RPMI8226 (cell line): ENCODE measurements at places on chromosomes 5 and 9.
A peak's percentile ranks its signal among the peaks of the same experiment; 100 is the strongest.

DNA sequence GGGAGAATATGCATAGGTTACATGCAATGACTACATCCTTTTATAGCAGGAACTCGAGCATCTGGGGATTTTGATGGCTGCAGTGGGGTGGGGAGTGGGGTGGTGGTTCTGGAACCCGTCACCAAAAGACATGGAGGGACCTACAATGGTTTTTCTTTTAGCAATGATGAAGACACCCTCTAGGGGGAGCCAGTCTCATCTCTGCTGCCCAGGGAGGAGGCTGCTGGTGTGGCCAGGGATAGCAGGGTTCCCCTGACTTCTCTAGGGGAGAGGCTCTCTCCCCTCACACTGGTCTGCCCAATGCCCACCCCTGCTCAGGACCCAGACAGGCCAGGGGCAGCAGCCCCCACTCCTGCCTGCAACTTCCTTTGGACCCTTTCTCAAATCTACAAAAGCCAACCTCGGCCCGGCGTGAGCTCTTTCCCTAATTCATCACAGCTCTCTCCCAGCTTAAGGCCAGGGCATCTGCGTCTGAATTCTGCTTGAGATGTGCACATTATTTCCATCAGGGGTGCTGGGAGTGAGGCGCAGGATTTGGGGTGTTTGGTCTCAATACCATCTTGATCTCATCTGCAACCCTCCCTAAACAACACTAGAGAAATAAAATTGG is 73.6 kb upstream of the RETREG1 start:
- DNase-seq: peak; percentile 23

GRCh38 chr5:43244823-43245565 is 53.0 kb downstream of the NIM1K start:
- no peak for DNase-seq

GRCh38 chr5:14370386-14370785 is 211.2 kb upstream of the OTULINL start:
- no peak for DNase-seq

- no peak for DNase-seq
Observed at GRCh38 chr5:2482778-2483177, 268.7 kb downstream of the IRX2 start.

GRCh38 chr5:5141339-5141599 is 1.1 kb downstream of the ADAMTS16 start:
- no peak for DNase-seq

DNA sequence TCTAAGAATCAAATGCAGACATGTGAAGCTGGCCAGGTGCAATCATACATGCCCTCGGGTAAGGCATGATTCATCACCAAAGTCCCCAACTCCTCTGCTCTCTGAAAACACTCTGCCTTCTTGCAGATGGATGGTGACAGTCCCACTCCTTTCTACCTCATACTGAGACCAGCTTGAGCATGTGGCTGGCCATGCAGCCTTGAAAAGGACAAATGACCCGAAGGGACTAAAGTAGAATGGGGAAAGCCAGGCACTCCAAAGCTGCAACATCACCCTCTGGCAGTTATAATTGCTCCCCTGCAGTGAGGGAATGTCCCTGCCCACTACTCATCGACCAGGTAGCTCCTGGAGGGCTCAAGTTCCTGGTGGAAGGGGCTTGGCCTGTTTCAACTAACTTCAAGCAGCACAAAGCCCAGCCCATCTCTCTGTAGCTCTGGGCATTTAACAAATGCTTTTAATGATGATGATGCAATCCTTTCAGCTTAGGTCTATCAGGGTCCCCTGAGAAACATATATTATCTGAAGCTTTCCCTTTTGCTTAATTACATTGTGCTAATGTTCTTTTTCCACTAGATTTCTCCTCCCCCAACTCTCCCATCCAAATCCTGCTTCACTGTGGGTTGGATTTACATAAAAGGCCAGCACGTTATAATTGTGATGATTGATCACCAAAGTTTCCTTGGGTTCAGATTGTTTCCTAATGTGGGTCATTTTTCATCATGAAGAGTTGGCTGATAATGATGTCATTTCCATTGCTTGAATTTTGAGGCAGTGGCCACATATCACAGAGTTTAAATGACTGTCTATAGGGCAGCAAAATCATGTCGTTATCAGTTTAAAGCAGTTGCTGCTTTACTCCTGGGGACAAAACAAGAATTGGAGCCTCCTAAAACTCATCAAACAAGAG is 436.5 kb upstream of the SLC30A5 start:
- no peak for DNase-seq

DNA sequence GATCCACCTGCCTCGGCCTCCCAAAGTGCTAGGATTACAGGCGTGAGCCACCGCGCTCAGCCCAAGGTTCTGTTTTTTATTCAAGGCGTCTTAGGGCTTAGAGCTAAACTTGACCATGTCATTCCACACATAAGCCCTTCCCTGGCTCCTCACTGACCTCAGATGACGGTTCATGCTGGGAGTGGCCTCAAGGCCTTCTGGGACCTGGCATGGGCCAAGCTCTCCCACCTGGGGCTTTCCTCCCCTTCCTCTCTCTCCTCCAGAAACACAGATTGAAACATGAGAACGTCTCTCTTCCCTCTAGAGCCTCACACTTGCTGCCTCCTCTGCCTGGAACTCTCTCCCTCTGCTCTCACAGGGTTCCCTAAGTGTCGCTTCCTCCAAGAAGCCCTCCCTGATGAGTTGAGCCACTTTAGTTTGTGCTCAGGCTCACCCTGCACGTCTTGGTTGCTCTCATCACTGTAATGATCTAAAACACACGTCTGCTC is 155.6 kb upstream of the IER5L start:
- no peak for DNase-seq

DNA sequence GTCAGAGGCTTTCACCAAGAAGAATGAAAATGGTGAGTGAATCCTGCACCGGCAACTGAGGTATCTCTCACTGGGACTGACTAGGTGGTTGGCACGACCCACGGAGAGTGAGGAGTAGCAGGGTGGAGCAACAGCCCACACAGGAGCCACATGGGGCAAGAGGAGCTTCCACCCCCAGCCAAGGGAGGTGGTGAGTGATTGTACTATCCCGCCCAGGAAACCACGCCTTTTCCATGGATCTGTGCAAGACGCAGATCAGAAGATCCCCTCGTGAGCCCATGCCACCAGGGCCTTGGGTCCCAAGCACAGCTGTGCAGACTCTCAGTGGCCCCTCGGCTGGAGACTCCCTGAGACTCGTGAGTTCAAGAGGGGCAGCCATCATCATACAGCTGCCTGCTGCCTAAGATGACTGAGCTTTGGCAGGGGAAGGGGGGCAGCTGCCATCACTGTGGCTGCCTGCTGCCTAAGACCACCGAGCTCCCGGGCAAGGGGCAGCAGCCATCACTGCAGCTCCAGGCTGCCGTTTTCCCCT is 229.5 kb downstream of the AP3B1 start:
- DNase-seq: no peak

GRCh38 chr5:132540764-132541163 is 2.6 kb downstream of the IL5 start:
- no peak for DNase-seq

GRCh38 chr5:78574731-78575161 is 73.8 kb downstream of the LHFPL2 start:
- peak; percentile 92 for DNase-seq

DNA sequence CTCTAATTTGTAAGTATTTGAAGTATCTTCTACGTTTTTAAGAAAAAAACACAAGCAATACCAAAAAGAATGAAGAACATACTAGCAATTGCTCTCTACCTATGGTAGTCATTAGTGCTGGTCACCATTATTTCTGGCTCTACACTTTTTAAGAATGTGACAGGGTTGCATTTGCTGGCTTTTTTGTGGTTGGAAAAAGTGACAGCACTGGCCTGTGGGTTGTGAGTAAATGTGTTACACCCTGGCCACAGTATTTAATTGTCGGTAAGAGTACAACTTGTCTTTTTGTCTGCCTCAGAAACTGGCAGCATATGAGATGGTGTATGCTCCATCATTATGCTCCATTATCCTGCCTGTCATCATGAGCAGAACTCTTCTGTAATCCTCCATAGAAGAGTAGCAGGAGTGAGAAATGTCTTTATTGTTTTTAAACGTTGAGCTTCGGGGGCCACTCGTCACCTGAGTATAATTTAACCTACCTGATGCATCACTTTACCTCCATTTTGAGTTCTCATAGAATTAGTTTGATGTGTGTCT is 449.8 kb downstream of the ISL1 start:
- no peak for DNase-seq

- no peak for DNase-seq
Observed at GRCh38 chr5:112637343-112637742, 100.3 kb upstream of the APC start.

- no peak for DNase-seq
Observed at GRCh38 chr9:89631384-89631783, 26.6 kb downstream of the GADD45G start.

DNA sequence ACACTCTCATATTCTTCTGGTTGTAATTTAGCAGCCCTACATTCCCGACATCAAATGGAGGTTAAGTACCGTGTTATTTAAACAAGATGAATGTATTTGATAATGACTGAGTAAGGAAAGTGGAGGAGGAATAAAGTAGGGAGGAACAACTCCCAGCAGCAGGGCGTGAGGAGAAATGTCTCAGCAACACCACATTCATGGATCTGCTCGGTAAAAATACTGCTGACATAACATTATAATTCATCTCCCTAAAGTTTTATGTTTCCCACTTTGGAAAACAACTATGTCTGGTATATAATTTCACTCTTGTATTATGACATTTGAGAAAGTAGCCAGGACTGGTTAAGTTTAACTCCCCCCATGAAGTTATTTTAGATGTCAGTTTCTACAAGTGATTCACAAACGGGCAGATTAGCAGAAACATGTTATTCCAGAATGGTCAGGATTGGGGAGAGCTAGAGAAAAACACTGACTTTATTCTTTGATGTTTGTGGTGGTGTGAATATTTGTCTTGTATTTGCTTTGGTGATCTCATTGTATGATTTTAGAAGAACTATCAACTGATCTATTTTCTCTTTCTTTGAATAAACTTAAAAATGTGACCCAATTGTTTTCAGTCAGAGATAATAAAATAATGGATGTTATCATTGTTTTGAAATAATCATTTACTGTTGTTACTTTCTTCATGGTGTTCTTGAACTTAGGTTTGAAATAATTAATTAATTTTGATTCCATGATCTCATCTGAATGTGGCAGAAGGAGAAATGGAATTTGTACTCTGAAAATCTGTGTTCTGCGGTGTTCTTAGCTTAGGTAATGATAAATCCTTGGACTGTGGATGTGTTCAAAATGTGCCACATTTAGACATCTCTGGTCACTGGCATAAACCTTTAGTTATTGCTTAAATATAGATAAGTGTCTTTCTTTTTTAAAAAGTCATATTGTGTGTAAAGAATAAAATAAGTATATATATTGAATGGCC is 303.6 kb upstream of the ZNF608 start:
- no peak for DNase-seq

GRCh38 chr5:111975133-111975532 is 218.1 kb upstream of the NREP start:
- DNase-seq: no peak

GRCh38 chr9:1273859-1274258 is 223.7 kb downstream of the DMRT2 start:
- no peak for DNase-seq

GRCh38 chr5:36590513-36591286 is 15.7 kb upstream of the SLC1A3 start:
- no peak for DNase-seq

DNA sequence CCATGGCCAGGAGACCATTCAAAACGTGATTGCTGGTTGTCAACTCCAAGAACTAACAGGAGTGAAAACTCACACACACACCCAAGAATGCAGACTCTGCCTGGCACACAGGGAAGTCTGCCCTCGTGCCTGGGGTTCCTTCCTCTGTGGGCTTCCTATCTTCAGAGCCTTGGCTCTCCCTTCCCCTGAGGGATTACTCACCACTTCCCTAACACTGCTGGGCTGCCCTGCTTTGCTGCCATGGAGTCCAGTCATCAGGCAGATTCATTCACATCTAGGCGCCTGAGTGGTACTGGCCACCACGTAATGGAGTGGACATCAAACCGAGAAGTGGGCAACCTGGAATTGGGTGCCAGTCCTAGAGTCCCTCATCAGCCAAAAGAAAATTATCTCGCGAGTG is 76.4 kb upstream of the PRSS3 start:
- no peak for DNase-seq

- DNase-seq: no peak
Observed at GRCh38 chr5:10481241-10481935, 39.7 kb downstream of the ROPN1L start.

GRCh38 chr9:81686614-81687520 is 2.5 kb downstream of the TLE1 start:
- peak; percentile 57 for DNase-seq

- peak; percentile 51 for DNase-seq
Observed at GRCh38 chr5:72956324-72957140, 691 bp downstream of the FCHO2 start.
